ENCODE measurements at places on chromosomes 1 and 21. TPM values are rescaled to one million over a fixed set of nuclear protein-coding genes. Genes with fewer than 3 reads are reported as not detected.

GRCh38 chr1:182143825-182144645 is 82.5 kb upstream of the ZNF648 start:
- H3K27ac ChIP-seq, result peak overlapping the region; percentile 94
- peaks cover 50% of the 10 kb centered on the region for H3K4me1 ChIP-seq
- no peaks in the 10 kb centered on the region for H3K27me3 ChIP-seq

Gene CNKSR1
- total RNA-seq, result 25.0 TPM

DNA sequence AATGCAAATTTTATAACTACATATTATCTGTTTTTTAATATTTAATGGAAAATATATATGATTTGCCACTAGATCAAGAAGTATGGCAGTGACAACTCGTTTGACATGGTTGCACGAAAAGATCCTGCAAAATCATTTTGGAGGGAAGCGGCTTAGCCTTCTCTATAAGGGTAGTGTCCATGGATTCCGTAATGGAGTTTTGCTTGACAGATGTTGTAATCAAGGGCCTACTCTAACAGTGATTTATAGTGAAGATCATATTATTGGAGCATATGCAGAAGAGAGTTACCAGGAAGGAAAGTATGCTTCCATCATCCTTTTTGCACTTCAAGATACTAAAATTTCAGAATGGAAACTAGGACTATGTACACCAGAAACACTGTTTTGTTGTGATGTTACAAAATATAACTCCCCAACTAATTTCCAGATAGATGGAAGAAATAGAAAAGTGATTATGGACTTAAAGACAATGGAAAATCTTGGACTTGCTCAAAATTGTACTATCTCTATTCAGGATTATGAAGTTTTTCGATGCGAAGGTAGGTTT is 556 bp downstream of the IFI44 start:
- peaks cover 33% of the 10 kb centered on the region for H3K4me1 ChIP-seq
- no peaks in the 10 kb centered on the region for H3K27me3 ChIP-seq
- H3K27ac ChIP-seq, result peak overlapping the region; percentile 75
- H3K4me3 ChIP-seq, result peak overlapping the region; percentile 51
- no peak for DNase-seq

- no peaks in the 10 kb centered on the region for H3K4me1 ChIP-seq
- H3K36me3 ChIP-seq, result no peaks in the 10 kb centered on the region
- H3K27me3 ChIP-seq, result no peaks in the 10 kb centered on the region
- no peak overlapping the region for H3K4me3 ChIP-seq
- H3K27ac ChIP-seq, result no peak overlapping the region
These were observed 88.2 kb downstream of the TIAM1 start for GRCh38 chr21:31255896-31256295.

- H3K4me1 ChIP-seq, result peaks cover 38% of the 10 kb centered on the region
- H3K27ac ChIP-seq, result peak overlapping the region; percentile 80
- H3K27me3 ChIP-seq, result no peaks in the 10 kb centered on the region
- no peak overlapping the region for H3K4me3 ChIP-seq
- H3K36me3 ChIP-seq, result no peaks in the 10 kb centered on the region
These were observed 6.5 kb upstream of the THEMIS2 start for GRCh38 chr1:27865821-27866220.

DNA sequence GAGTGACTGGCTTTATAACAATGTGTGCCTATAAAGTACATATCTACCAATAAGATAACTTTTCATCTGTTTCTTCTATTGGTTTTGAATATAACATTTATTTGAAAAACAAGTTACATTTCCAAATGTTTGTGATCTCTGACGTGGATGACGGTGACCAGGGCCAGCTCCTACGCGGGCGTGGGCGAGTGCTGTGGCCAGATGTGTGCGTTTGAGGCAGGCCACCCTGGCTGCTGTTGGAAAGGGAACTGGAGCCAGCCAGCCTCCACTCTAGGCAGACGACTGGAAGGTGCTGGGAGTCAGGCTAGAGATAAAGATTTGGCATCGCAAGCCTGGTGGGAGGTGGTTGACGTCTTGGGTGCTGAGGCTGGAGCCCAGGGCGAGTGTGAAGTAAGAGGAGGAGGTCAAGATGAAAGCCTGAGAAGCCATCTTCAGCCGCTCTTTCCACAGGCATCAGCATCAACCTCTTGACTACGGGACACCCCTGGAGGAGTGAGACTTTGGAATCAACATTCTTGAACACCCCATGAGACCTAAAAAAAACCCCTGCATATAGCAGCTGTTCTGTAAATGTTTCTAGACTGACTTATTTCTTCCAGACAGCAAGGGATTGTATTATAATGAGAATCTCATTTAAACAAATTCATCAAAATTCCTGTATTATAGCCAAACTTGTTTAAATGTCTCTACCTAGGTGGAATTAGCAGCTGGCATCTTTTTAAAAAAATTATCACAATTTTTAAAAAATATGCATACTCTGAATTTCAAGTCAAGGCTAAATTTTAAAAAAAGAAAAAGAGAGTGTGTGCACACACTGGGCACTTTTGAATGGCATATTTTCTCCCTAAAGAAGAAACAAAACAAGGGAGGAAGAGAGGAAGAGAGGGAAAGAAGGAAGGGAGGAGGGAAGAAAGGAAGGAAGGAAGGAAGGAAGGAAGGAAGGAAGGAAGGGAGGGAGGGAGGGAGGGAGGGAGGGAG is 112.5 kb upstream of the SLC44A3 start:
- no peaks in the 10 kb centered on the region for H3K27me3 ChIP-seq
- no peaks in the 10 kb centered on the region for H3K36me3 ChIP-seq
- DNase-seq, result no peak
- H3K4me1 ChIP-seq, result no peaks in the 10 kb centered on the region
- H3K27ac ChIP-seq, result no peak overlapping the region

DNA sequence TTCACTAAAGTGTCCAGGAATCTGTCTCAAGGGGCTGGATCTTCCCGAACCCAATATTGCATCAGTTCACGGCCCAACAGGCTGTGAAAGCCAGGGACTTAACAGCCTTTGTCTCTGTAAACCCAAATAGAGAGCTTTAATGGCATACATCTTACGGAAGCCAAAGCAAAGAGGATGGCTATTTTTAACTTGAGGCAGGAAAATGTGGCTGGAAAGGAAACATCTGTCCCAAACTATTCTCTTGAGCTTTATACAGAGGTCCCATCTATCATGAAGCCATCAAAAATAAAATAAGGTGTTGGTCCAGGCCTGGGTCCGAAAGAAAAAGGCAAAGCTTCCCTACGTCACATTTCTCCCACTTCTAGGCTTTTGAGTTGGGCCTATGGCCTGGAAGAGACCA is 7.7 kb upstream of the CD34 start:
- peak overlapping the region; percentile 56 for H3K27ac ChIP-seq
- H3K4me3 ChIP-seq, result no peak overlapping the region
- H3K4me1 ChIP-seq, result peaks cover 54% of the 10 kb centered on the region

- H3K27ac ChIP-seq, result no peak overlapping the region
- no peak for DNase-seq
These were observed 19.9 kb downstream of the FBXO28 start for GRCh38 chr1:224133741-224134299.

- no peak for DNase-seq
- peaks cover 5% of the 10 kb centered on the region for H3K4me1 ChIP-seq
- peaks cover 82% of the 10 kb centered on the region for H3K36me3 ChIP-seq
- no peak overlapping the region for H3K27ac ChIP-seq
These were observed 47.9 kb downstream of the GON4L start for GRCh38 chr1:155809088-155809487.

Gene TGFBR3
- 51.7 TPM for total RNA-seq

Gene OR2T33
- total RNA-seq, result not detected

- H3K36me3 ChIP-seq, result no peaks in the 10 kb centered on the region
- no peak overlapping the region for H3K27ac ChIP-seq
- H3K4me3 ChIP-seq, result peak overlapping the region; percentile 9
- no peaks in the 10 kb centered on the region for H3K4me1 ChIP-seq
These were observed 578.5 kb upstream of the ZP4 start for GRCh38 chr1:238469146-238469631.

Gene CCDC27
- total RNA-seq, result not detected

GRCh38 chr1:21834094-21834493 is 22.0 kb downstream of the LDLRAD2 start:
- no peak overlapping the region for H3K4me3 ChIP-seq
- no peaks in the 10 kb centered on the region for H3K27me3 ChIP-seq
- DNase-seq, result no peak
- peaks cover 98% of the 10 kb centered on the region for H3K36me3 ChIP-seq

Gene LINGO4
- 0.50 TPM for total RNA-seq

- no peak overlapping the region for H3K4me3 ChIP-seq
- no peaks in the 10 kb centered on the region for H3K27me3 ChIP-seq
- no peaks in the 10 kb centered on the region for H3K4me1 ChIP-seq
- H3K36me3 ChIP-seq, result no peaks in the 10 kb centered on the region
- no peak for DNase-seq
- no peak overlapping the region for H3K27ac ChIP-seq
These were observed 977.9 kb downstream of the BRINP3 start for GRCh38 chr1:189499736-189500135.

Gene RGS13
- total RNA-seq, result 5.0 TPM

- H3K4me3 ChIP-seq, result no peak overlapping the region
- no peak overlapping the region for H3K27ac ChIP-seq
- H3K36me3 ChIP-seq, result no peaks in the 10 kb centered on the region
- peak; percentile 58 for DNase-seq
- H3K27me3 ChIP-seq, result no peaks in the 10 kb centered on the region
These were observed 12.0 kb downstream of the MAB21L3 start for GRCh38 chr1:116122955-116123757.

Gene E2F2
- 1.1 TPM for total RNA-seq

GRCh38 chr1:42945164-42945563 is 13.5 kb downstream of the SLC2A1 start:
- no peaks in the 10 kb centered on the region for H3K36me3 ChIP-seq
- H3K27me3 ChIP-seq, result no peaks in the 10 kb centered on the region
- DNase-seq, result no peak

GRCh38 chr1:212232090-212232489 is 53.1 kb upstream of the PPP2R5A start:
- no peak overlapping the region for H3K27ac ChIP-seq
- peaks cover 45% of the 10 kb centered on the region for H3K4me1 ChIP-seq
- no peak for DNase-seq
- H3K27me3 ChIP-seq, result no peaks in the 10 kb centered on the region
- H3K4me3 ChIP-seq, result no peak overlapping the region

GRCh38 chr1:92837062-92837461 is 5.2 kb downstream of the RPL5 start:
- H3K27me3 ChIP-seq, result no peaks in the 10 kb centered on the region
- DNase-seq, result no peak
- H3K4me3 ChIP-seq, result no peak overlapping the region
- H3K27ac ChIP-seq, result no peak overlapping the region

DNA sequence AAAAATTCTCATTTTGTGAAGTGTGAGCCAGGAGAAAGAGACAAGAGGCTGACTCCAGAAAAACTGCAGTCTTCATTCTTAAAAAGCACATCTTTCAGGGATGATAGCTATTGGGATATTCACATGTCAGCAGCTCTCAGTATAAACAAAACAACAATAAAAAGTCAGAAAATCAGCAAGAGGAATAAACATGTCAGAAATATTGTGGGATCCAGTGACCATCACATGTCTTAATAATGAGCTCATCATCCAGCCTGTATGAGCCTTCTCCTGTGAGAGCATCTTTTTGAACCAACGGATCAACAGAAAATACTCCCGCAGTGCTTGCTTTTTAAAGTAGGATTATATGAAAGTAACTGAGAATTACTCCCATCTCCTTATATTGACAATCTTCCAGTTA is 241.6 kb downstream of the SMYD3 start:
- no peaks in the 10 kb centered on the region for H3K27me3 ChIP-seq
- no peak overlapping the region for H3K27ac ChIP-seq
- DNase-seq, result no peak
- H3K4me1 ChIP-seq, result no peaks in the 10 kb centered on the region

Gene CASQ1
- 0.27 TPM for total RNA-seq

DNA sequence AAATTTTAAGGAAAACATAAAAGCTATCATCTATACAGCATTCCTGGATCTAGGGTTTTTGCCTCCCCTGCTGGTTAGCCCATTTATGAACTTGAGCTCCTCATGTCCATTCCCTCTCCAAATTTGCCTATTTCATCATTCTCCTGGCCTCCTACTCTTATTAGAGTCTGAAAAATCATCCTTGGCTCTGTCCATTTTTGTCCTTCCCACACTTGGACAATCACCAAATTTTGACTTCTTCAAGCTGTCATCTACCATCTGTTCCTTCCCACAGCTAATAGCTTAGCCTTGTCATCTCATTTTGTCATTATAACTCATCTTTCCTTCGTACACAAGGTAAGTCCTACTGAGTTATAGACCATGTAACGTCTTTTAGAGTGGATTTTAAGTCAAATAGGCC is 2.2 kb upstream of the HENMT1 start:
- no peaks in the 10 kb centered on the region for H3K27me3 ChIP-seq
- H3K27ac ChIP-seq, result no peak overlapping the region
- H3K36me3 ChIP-seq, result no peaks in the 10 kb centered on the region
- no peak for DNase-seq

Gene TDRKH
- 12.3 TPM for total RNA-seq

- peaks cover 99% of the 10 kb centered on the region for H3K4me1 ChIP-seq
- peak overlapping the region; percentile 79 for H3K27ac ChIP-seq
- H3K36me3 ChIP-seq, result no peaks in the 10 kb centered on the region
- H3K4me3 ChIP-seq, result peak overlapping the region; percentile 3
- no peak for DNase-seq
- no peaks in the 10 kb centered on the region for H3K27me3 ChIP-seq
These were observed 117.6 kb downstream of the CASZ1 start for GRCh38 chr1:10678852-10679251.

GRCh38 chr1:43868741-43869067 is 64.9 kb upstream of the ARTN start:
- H3K4me3 ChIP-seq, result no peak overlapping the region
- no peak for DNase-seq
- no peak overlapping the region for H3K27ac ChIP-seq

DNA sequence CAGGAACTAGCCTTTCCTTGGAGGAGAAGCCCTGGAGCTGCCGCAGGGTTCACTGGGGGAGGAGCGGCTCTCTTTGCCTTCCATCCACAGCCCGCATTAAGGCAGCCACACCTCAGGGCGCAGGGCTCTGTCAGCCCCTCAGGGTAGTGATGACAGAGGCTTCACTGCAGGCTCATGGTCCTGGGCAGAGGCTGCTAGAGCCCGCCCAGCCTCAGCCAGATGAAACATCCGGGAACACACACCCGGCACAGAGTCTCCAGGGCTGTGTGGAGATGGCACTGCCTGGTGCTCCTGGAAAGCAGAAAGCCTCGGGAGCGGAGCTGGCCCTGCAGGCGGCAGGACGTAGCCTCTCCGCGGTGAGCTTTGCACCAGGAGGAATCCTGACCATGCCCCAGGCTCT is 29.4 kb upstream of the PEX10 start:
- H3K27me3 ChIP-seq, result peaks cover 42% of the 10 kb centered on the region
- no peaks in the 10 kb centered on the region for H3K36me3 ChIP-seq
- DNase-seq, result no peak
- H3K27ac ChIP-seq, result no peak overlapping the region
- H3K4me1 ChIP-seq, result no peaks in the 10 kb centered on the region
